Natural killer cell (primary cell): ENCODE measurements at places on chromosomes 16 and 17. TPM values are rescaled to one million over a fixed set of nuclear protein-coding genes. Genes with fewer than 3 reads are reported as not detected.

Gene C16orf90
- not detected for total RNA-seq

Gene SLC35G6
- not detected for total RNA-seq

Gene ALOX12B
- 0.58 TPM for total RNA-seq

Gene KRTAP4-5
- total RNA-seq = not detected

Gene HS3ST4
- not detected for total RNA-seq

Gene SOST
- total RNA-seq = not detected

Gene MRPL45
- total RNA-seq = 11.5 TPM

Gene PLEKHH3
- total RNA-seq = 0.26 TPM

Gene STH
- not detected for total RNA-seq

Gene OR4D1
- total RNA-seq = 1.0 TPM

Gene PLD6
- total RNA-seq = 0.45 TPM

Gene BRIP1
- 3.7 TPM for total RNA-seq

Gene CDR2
- total RNA-seq = 24.3 TPM

Gene GINS3
- 1.4 TPM for total RNA-seq

Gene PRM2
- not detected for total RNA-seq

Gene DHRS11
- total RNA-seq = 6.0 TPM

Gene DOC2A
- not detected for total RNA-seq

Gene RHBDL3
- total RNA-seq = 0.14 TPM

Gene TP53TG3B
- total RNA-seq = not detected

Gene DNASE1
- total RNA-seq = 34.9 TPM

Gene GAS7
- total RNA-seq = 84.8 TPM

Gene BAIAP3
- 19.9 TPM for total RNA-seq

Gene FGF11
- 1.2 TPM for total RNA-seq

Gene ACAP1
- total RNA-seq = 526 TPM

Gene KRTAP4-6
- total RNA-seq = not detected

Gene CDC6
- 4.9 TPM for total RNA-seq

Gene KRT33A
- total RNA-seq = not detected

Gene PRSS36
- 2.1 TPM for total RNA-seq

Gene CMTM1
- total RNA-seq = 7.8 TPM

Gene KRT9
- not detected for total RNA-seq

Gene HOXB8
- total RNA-seq = not detected

Gene CAPNS2
- 0.60 TPM for total RNA-seq

Gene GLYR1
- 129 TPM for total RNA-seq

Gene TBC1D3G
- total RNA-seq = not detected

Gene DNAH17
- 0.25 TPM for total RNA-seq

Gene HOXB5
- total RNA-seq = not detected

Gene MYL11
- total RNA-seq = 7.2 TPM

Gene DLX3
- not detected for total RNA-seq

Gene ABCC3
- total RNA-seq = 5.9 TPM

Gene SLC38A7
- total RNA-seq = 16.9 TPM

Gene CSH1
- not detected for total RNA-seq

Gene KRT15
- total RNA-seq = not detected

Gene RBFOX1
- total RNA-seq = not detected

Gene SRCIN1
- total RNA-seq = 0.28 TPM

Gene HASPIN
- total RNA-seq = 0.70 TPM
